ENCODE measurements at places on chromosomes 1 and 21.

- DNase-seq, result peak; percentile 45
Measured at GRCh38 chr1:183622884-183623785, 12.4 kb downstream of the ARPC5 start.

DNA sequence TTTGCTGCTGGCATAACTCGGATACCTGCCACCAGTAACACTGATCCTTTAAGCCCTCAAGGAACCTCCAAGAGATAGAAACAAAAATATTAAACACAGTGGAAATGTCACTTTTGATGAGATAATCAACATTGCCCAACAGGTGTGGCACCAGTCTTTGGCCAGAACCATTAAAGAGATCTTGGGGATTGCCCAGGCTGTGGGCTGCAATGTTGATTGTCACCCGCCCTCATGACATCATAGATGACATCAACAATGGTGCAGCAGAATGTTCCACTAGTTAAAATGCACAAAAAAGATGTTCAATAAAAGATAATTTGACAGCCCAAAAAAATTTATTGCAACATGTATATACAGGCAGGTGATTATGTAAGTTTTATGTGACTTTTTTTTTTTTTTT is 20.2 kb upstream of the ZMYM1 start:
- DNase-seq, result no peak

- no peak for DNase-seq
Measured at GRCh38 chr1:63847308-63847910, 73.6 kb downstream of the ROR1 start.

DNA sequence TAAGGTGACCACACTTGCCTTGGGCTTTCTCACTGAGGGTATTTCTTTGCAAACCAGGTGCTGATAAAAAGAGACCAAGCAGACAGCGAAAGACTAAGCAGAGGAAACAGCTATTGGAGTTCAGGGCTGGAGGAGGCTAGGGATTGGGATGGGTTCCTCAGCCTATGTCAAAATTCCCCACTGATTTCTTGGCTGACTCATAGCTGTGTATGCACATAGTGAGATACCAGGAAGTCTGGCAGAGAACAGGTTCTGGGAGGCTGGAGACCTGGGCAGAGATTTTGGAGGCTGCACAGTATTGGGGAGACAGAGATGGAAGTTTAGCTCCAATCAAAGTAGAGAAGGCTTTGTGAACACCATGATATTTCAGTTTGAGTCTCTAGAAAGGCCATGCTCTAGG is 25.3 kb downstream of the YARS1 start:
- no peak for DNase-seq

DNA sequence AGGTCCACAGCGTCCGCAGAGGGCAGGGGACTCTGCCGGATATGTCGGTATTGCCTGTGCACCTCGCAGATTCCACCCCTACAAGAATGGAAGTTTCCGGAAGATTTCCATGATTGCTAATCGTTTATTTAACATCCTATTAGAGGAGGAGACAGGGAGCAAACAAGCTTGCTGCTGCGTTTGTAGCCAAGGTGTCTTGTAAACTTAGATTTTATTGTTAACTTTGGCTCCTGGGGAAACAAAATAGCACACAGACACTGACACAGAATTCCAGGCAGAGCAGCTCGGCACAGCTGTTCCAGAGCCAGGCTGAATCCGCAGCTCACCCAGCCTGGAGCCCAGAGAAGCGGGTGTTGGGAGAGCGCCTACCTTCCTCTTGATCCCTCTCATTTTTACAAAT is 75.7 kb downstream of the AJAP1 start:
- DNase-seq, result no peak

- DNase-seq, result no peak
Measured at GRCh38 chr1:179021873-179022272, 3.8 kb upstream of the FAM20B start.

DNA sequence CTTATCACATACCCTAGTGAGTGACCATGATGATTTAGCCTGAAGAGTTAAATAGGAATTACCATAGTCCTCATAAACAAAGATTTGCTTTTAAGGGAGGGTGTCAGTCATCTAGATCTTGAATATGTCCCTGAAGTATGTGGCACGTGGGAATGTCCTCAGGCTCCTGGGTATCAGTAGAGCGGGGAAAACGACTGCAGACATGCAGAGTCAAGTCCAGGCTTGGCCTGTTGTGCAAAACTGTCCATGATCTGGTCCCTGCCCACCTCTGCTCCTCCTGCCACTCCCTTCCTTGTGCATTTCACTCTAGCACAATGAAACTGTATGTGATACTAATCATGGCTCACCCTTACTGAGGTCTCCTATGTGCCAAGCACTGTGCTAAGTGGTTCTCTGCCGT is 12.9 kb downstream of the MOV10 start:
- no peak for DNase-seq
